ENCODE measurements at places on chromosomes 4 and X.
A peak's percentile ranks its signal among the peaks of the same experiment; 100 is the strongest.

DNA sequence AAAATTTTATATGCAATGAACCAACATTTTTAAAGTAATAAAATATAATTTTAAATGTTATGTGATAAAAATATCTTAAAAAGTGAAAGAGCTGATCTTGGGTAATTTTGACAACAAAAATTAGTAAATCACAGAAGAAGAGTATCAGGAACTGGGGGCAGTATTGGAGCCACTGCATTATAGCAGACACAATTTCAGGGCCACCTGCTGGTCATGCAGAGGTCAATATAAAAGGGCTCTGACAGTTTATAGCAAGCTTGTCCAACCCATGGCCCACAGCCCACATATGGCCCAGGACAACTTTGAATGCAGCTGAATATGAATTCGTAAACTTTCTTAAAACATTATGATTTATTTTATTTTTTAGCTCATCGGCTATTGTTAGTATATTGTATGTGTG, 13.0 kb upstream of the LEF1 start:
- no peak for DNase-seq

GRCh38 chr4:1575418-1576303, 108.5 kb downstream of the FAM53A start:
- no peak for DNase-seq

DNA sequence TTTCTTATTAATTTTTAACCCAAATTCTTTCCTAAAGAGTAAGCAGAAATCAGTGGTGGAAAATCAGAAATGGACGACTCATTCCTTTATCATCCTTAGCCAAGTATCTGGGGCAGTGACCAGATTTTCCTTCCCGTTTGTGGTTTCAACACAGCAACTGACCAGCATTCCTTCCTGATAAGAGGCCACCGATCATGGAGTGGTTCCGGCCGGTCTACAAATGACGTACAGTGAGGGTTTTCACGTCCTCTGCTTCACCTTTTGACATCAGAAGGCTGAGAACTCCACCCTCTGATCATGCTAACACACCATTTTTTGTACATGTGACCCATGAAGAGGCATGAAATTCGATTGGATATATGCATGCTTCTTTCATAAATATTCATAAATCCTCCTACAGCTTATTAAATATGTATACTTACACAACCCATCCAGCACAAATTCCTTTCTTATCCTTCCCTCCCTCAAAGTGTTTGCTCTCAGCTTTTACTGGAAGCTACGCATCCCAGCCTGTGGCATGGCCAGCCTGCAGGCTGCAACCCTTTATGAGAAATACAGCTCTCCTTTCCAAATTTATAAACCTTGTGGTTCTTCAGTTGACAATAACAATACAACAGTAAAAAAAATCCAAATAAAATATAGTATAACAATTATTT, 173.0 kb upstream of the CASK start:
- DNase-seq, result no peak

DNA sequence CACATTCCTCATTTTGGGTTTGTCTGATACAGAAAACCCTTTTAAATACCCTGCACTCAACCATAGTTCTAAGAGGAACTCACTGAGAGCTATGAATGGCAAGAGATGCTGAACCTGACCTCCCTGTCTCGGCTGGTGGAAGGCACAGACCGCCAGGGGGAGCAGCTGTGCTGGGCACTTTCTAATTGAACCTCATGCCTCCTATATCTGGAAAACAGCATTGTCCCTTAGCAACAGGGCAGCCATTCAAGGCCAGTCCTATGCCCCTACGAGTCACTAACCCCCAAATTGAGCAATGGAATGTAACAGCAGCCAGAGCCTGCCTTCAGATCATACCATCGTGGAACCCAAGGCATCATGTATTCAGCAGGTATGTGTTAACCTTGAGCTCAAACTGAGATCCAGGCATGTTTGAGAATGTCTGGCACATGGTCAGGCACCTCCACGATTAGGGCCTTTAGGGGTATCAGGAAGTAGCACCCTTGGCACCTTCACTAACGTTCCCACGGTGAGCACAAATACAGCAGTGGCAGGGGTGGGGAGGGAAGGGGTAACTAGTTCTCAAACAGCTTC, 5.1 kb downstream of the USP27X start:
- no peak for DNase-seq

GRCh38 chrX:56798866-56799758, 70.1 kb downstream of the NBDY start:
- no peak for DNase-seq

DNA sequence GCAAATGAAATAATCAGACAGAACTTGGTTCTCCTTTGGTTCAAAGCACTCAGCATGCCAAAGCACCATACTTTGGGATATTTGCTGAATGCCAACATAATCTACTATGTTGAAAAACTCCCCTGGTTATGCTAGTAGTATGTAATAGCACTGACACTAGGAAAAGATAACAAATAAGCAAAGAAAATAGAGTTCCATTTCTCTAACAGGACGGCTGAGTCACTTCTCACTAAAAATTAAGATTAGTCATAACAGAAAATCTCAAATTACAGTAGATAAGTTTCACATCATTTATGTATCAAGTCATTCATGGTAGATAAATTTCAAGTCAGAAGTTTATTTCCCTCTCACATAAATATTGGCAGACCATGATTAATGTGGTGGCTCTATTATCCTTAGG, 17.9 kb downstream of the PDHA2 start:
- no peak for DNase-seq

- no peak for DNase-seq
Observed at GRCh38 chr4:56149591-56149990, 200.8 kb downstream of the CEP135 start.

DNA sequence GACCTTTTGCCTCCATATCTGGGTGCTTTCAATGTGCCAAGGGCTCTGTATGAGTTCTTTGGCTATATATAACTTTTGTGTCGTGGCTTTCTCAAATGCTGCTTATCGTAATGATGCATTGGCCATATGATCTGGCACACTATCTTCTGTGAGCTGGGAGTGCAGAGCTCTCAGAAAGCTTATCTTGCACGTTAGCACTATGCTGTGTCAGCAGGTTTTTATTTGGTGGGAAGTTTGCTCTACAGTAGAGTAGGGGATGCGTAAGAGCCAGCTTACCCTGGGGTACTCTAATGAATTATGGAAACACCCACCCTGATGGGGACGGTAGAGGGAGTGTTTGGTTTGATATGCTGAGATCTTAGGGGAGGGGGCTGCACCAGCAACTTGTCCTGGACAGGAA, 119.6 kb downstream of the FAAH2 start:
- no peak for DNase-seq

DNA sequence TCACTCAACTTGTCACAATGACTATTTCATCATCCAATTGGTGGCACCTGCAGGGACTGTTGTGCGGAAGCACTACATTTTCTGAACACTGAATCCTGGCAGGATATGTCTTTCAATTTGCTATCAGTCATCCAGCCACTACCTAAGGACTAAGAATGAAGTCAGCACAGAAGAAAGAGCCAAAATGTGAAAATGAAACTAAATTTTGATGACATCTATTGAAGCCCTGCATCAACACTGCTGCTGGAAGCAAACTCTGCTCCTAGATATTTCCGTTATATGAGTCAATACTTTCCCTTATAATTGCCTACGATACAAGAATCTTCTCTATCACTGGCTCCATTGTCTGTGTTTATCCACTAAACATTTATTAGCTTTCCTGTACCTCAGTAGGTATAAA, 917.9 kb downstream of the RAPGEF2 start:
- DNase-seq, result no peak

DNA sequence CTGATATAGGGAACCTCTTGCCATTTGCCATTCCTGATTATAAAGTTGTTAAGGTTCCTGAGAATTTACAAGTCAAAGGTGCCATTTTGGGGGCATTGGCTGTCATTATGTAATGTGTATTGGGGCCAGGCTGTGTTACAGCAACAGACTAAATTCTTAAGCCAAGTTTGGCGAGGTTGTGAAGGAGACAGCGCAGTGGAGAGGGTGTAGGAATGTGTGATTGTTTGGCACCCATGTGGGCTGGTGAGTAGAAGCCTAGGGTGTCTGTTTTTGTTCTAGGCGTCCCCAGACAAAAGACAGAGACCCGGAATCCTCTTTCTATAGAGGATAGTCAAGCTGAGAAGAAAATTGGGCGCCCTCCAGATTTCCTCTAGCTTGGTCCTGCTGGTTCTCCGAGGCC, 2535.3 kb downstream of the PCDH7 start:
- no peak for DNase-seq

DNA sequence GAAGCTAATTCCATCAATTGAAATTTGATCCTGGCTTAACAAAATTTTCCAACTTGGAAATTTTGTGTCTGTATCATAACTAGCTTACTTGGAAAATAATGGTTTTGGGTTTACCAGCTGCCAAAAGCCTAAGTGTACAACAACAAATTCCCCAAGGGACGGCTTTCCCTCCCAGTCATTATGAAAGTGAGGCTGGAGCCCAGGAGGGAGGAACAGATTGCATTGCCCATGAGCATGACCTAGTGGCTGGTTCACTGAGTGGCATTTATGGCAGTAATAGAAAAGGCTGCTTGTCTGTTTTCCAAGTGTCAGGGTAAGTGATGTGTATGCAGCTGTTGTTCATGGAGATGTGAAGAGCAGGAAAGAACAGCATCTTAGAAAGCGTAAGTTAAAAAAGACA, 70.8 kb upstream of the HHIP start:
- no peak for DNase-seq

GRCh38 chr4:152486429-152487389, 49.2 kb downstream of the FBXW7 start:
- no peak for DNase-seq

DNA sequence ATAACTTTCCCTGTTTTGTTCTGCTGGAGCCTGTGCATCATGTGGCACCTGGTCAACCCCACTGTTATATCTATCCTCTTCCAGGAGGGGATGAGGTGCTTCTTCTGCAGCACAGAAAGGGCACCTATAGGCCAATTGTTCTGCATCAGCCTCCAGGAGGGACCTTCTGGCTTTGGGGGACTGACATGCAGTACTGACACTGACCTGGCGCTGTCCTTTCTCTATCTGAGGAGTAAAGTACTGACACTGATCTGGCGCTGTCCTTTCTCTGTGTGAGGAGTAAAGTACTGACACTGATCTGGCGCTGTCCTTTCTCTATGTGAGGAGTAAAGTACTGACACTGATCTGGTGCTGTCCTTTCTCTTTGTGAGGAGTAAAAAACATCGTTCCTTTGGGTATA, 498.4 kb downstream of the PACRGL start:
- no peak for DNase-seq

- no peak for DNase-seq
Observed at GRCh38 chrX:30822068-30822681, 66.9 kb downstream of the TAB3 start.

DNA sequence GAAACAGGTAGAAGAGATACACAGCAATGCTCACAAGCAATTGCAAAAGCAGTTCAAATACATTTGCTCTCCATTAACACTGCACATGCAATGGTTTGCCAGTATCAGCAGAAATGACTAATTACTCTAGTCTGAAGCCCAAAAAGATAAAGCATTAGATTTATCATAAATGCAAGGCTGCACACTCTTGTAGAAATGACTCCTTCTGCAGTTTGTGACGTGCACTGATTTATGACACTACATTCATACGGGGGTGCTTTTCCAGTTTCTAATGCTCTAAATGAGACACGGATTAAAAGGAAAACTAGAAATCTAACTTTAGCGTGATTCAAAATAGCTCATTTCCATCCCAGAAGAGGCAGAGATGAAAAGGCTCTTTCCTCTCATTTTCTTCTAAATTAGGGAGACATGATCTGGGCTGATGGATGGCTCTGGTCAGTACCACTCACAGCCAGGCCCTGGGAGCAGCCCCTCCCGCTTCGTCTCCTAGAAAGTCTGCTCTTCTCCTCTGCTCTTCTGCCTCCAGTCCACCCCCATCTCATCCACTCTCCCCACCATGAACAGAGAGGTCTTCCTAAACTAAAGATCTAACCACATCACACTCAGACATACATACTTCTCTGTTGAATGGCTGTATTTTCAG, 33.2 kb downstream of the PPP2R2C start:
- DNase-seq, result no peak

- peak; percentile 31 for DNase-seq
Observed at GRCh38 chr4:68373513-68373912, 23.6 kb upstream of the YTHDC1 start.

DNA sequence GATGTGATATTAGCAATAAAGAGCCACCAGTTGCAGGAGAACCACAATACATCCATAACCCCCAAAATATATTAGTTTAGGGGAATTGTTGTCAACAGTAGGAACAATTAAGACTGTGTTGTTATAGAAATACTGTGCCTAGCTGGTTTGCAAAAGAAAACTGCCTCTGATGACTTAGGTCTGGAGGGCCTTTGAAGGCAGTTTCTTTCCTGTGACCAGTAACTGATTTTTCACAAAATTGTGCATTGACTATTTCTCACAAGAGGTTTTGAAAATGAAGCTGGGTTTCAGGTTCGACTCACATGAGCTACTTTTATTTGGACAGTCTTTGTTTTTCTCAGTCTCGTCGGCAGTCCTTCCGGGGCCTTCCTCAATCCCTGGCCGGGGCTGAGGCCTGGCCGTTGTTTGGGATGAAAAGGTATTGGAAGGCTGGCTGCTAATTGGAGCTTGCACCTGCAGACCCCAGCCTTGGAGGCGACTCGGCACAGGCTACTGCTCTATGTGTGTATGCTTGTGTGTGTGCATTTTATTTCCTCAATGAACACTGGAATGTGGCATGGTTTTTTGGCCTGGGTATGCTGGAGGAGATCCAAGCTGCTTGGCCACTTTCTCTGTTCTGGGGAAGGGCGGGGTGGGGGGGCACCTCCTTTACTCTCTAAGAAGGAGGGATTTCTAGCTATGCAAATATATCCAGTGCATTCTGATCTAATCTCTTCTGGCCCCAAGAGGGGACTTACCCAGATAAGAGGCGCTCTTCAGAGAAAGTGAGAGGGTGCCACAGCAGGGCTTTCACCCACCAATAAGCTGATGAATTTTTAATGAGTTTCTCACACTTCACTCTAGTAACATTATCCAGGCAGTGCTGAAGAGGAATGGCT, 49.5 kb upstream of the LNX1 start:
- DNase-seq, result no peak

DNA sequence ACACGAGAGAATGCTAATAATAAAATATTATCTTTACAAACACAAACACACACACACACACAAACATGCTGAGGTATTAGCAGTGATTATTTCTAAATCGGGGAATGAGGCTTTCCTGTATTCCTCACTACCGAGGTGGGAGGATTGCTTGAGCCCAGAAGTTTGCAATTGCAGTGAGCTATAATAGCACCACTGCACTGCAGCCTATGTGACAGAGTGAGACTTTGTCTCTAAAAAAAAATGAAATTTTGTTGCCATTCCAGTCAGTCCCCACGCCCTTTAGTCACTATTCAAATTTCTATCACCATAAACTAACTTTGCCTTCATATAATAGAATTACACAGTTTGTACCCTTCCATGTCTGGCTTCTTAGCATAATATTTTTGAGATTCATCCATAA, 456.5 kb upstream of the CPEB2 start:
- DNase-seq, result no peak

Measured in stimulated activated CD8-positive, alpha-beta memory T cell treated with anti-CD3 and anti-CD28 coated beads, Interleukin-7, amount 100 ng/mL, for 48 hours (primary cell).